Activated T-cell treated with anti-CD3 and anti-CD28 coated beads, Interleukin-2, amount 50 U/mL, for 72 hours (primary cell): ENCODE measurements at places on chromosomes 6 and 20. TPM values are rescaled to one million over a fixed set of nuclear protein-coding genes. Genes with fewer than 3 reads are reported as not detected.
A peak's percentile ranks its signal among the peaks of the same experiment; 100 is the strongest.

DNA sequence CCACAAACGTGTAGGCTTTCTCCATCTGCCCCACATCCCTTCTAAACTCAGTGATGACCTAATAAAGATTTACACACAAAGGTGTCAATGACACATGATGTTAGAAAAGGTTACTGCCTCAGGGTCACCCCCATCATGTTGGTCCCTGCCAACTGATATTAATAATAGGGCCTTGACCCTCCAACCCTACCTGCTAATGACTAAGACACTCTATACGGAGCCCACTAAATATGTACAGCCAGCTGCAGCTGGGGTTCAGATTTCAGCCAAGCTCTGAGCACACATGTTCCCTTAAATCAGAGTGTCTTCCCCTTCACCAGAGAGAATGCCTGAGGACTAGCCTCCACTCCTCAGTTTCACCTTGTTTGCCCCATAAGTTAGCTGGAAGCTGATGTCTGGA is 67.4 kb upstream of the SNRPB2 start:
- H3K4me1 ChIP-seq: no peaks in the 10 kb centered on the region
- H3K27ac ChIP-seq: no peak overlapping the region
- DNase-seq: no peak
- H3K4me3 ChIP-seq: no peak overlapping the region
- H3K27me3 ChIP-seq: peaks cover 25% of the 10 kb centered on the region
- no peaks in the 10 kb centered on the region for H3K36me3 ChIP-seq

DNA sequence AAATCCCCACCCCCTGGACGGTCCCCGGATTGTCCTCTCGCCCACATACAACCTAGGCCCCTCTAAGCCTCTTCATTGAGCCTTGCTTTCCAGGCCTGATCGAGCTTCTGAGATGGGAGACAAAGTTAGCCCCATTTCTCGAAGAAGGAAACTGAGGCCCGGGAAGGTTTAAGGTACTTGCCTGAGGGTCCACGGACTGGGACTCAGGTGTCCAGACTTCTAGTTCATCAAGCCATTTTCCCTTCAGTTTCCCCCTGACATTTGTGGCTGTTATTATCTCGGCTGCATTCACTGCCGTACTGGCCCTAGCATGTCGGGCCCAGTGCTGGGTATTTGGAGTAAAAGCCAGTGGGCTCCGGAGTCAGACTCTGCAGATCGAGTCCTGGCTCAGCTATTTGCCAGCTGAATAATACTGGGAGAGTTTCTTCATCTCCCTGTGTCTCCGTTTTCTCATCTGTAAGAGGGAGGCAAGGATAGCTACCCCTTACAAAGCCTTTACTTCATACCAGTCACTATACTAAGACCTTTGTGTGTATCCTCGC is 633 bp downstream of the RPRD1B start:
- H3K27ac ChIP-seq: peak overlapping the region; percentile 95
- H3K36me3 ChIP-seq: peaks cover 6% of the 10 kb centered on the region
- peak overlapping the region; percentile 98 for H3K4me3 ChIP-seq
- peaks cover 64% of the 10 kb centered on the region for H3K4me1 ChIP-seq
- H3K27me3 ChIP-seq: no peaks in the 10 kb centered on the region
- no peak for DNase-seq

- H3K27me3 ChIP-seq: no peaks in the 10 kb centered on the region
- H3K36me3 ChIP-seq: no peaks in the 10 kb centered on the region
- no peaks in the 10 kb centered on the region for H3K4me1 ChIP-seq
- no peak for DNase-seq
These were observed 31.3 kb upstream of the ADGRF1 start for GRCh38 chr6:47073125-47074110.

DNA sequence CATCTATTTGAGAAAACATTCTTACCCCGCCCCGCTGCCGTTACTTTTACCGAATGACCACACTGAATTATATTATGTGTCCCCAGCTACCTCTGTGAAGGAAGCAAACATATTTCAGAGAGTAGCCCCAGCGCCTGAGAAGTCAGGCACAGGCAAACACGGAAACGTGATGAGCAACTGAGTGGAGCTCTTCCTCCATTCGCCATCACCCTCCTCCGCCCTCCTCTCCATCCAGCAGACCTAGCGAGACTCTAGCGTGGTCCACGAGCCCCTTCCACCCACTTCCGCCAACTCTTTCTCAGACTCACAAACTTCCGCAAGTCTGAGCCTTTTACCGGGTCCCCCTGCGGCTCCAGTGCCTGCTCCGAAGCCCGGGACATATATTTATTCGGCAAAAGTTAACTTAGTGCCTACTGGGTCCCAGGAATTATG is 582 bp downstream of the SNRPB start:
- DNase-seq: peak; percentile 78
- peak overlapping the region; percentile 99 for H3K4me3 ChIP-seq
- peak overlapping the region; percentile 100 for H3K27ac ChIP-seq
- peaks cover 56% of the 10 kb centered on the region for H3K4me1 ChIP-seq

NFKBIE gene
- 18.1 TPM for total RNA-seq

DNA sequence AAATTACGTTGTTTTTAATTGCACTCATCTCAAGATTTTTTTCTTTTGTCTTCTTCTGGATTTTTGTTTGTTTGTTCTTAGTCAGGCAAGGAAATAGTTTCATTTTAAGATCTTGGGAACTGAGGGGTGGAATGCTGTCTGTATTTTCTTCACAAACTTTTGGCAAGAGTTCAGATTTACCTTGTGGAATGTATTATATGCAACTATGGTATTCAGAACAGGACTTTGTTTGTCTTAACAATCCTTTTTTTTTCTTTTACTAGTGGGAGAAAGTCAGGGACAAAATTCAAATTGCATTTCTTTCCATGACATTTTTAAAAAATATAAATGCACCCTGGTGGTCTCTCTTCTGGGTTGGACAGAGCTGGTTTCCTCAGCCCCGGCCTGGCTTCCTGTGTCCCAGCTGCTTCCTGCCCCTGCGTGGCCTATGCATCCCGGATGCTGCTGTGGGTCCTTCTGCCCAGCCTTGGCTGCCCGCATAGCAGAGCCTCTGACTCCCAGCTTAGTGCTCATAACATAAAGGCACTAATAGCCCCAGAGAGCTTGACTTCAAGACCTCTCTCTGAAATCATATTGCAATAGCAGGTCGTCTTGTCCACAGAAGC is 520.7 kb downstream of the QKI start:
- H3K4me3 ChIP-seq: no peak overlapping the region
- no peaks in the 10 kb centered on the region for H3K36me3 ChIP-seq
- peaks cover 14% of the 10 kb centered on the region for H3K27me3 ChIP-seq

DNA sequence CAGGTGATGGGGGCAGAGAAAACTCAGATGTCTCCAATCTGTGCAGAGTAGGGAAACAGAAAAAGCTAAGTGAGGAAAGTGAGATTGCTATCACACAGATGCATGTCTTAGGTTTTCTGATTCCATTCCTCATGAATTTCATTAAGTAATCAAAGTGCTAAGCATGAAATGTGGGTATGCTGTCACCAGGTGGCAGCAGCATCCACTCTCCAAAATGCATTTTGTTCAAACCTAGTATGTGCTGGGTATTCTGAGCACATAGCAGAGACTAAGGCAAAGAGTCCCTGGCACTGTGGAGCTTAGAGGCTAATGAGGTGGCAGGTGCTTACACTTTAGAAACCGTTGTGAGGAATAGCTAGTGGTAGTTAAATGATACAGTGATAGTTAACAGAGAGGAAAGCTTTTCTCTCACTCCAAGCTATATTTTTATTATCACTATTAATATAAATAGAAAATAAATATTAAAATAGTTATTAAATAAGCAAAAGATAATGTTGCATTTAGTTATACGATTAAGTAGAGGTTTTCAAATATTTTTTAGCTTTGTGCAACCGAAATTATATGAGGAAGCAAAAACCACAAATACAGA is 179.5 kb downstream of the CDH26 start:
- peak overlapping the region; percentile 86 for H3K4me3 ChIP-seq
- no peaks in the 10 kb centered on the region for H3K36me3 ChIP-seq
- H3K4me1 ChIP-seq: peaks cover 5% of the 10 kb centered on the region
- H3K27me3 ChIP-seq: no peaks in the 10 kb centered on the region

NKAIN2 gene
- total RNA-seq: not detected

DNA sequence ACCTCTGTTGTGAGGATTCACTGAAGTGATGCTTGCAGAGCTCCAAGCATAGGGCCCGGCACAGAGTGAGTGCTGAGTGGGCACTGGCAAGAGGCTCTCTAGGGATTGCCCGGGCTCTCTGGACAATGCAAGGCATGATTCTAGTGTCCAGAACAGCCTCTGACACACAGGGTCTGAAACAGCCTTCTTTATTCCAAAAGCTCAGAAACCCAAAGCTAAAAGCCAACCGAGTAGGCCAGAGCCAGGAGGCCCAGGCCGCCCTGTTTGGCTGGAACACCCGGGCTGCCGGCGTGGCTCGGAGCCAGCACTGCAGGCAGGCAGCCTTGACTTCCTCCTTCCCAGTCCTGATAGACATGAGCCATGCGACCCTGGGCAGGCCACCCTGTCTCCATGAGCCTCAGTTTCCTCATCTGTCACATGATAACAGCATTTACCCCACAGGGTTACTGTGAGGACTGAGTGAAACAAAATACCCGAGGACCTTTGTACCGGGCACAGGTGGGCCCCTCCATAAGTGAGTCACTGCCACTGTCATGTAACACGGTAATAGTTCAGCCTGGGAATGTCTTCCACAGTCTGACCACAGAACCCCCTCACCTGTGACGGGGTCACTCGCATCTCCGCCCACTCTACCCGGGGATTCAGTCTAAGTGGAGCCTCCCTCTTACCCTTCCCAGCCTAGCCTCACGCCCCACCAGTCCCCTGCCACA is 51.5 kb downstream of the PTPRT start:
- DNase-seq: no peak
- H3K27ac ChIP-seq: no peak overlapping the region
- H3K27me3 ChIP-seq: no peaks in the 10 kb centered on the region
- no peaks in the 10 kb centered on the region for H3K36me3 ChIP-seq
- H3K4me3 ChIP-seq: no peak overlapping the region

MTHFD1L gene
- 155 TPM for total RNA-seq

DNA sequence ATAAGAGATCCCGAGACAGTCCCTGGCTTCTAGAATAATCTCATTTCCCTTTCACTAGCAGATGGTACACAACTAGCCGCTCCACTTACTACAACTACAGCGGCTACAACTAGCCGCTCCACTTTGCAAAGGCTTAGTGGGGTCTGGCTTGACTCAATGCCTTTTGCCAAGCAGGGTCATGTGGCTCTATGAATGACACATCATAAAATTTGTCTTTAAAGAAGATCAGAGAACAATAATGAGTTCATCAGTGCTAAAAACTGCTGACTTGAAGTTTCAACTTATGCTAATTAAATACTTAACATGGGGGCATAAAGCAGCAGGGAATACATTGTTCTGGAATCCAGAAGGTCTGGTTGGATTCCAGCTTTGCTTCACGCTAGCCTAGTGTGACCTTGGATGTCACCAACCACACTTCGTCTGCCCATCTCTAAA is 2.0 kb upstream of the MICAL1 start:
- peaks cover 66% of the 10 kb centered on the region for H3K4me1 ChIP-seq
- H3K4me3 ChIP-seq: no peak overlapping the region
- H3K36me3 ChIP-seq: peaks cover 9% of the 10 kb centered on the region
- H3K27me3 ChIP-seq: no peaks in the 10 kb centered on the region

DNA sequence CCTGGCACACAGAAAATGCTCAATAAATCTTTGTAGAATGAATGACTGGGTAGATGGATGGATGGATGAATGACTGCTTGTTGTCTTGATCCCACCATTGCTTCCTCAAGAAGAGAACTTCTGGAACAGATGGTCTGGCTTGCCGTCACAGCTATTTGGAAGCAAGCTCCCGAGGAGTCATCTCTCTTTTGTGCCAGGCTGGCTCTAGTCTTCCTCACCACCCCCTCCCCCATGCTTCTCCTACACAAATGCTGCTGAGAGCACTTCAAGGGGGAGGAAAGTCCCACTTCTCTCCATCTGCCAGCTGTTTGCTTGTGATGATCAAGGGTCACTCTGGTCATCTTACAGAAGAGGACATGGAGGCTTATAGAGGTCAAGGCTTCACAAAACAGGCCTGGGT is 11.6 kb upstream of the KCNG1 start:
- DNase-seq: no peak
- H3K4me1 ChIP-seq: peaks cover 24% of the 10 kb centered on the region
- no peak overlapping the region for H3K27ac ChIP-seq
- H3K36me3 ChIP-seq: peaks cover 2% of the 10 kb centered on the region
- peak overlapping the region; percentile 15 for H3K4me3 ChIP-seq
- peaks cover 43% of the 10 kb centered on the region for H3K27me3 ChIP-seq

DNA sequence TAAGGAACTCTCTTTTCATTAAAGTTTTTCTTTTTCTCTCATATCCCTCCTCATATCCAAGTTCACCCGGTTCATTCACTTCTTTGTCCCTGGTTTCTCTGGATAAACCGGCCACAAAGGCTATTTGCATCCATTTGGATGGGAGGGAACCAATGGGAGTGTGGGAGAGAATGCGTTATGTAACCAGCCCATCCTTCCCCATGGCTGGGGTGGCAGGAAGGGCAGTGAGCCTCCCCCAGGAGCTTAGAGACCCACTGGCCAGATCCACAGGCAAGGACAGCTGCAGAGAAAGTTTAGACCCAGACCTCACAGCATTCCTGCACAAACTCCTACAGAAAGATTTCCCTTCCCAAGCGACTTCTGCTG is 10.7 kb downstream of the CASS4 start:
- no peaks in the 10 kb centered on the region for H3K27me3 ChIP-seq
- H3K36me3 ChIP-seq: peaks cover 2% of the 10 kb centered on the region
- H3K27ac ChIP-seq: peak overlapping the region; percentile 76
- H3K4me3 ChIP-seq: peak overlapping the region; percentile 3
- H3K4me1 ChIP-seq: peaks cover 60% of the 10 kb centered on the region

GRCh38 chr6:70045413-70045812 is 179.1 kb downstream of the COL19A1 start:
- H3K4me1 ChIP-seq: no peaks in the 10 kb centered on the region
- no peak for DNase-seq
- no peak overlapping the region for H3K4me3 ChIP-seq
- H3K36me3 ChIP-seq: no peaks in the 10 kb centered on the region
- H3K27ac ChIP-seq: no peak overlapping the region

PPP1R14C gene
- 1.8 TPM for total RNA-seq

- DNase-seq: no peak
- H3K4me3 ChIP-seq: no peak overlapping the region
- peaks cover 2% of the 10 kb centered on the region for H3K36me3 ChIP-seq
- H3K4me1 ChIP-seq: peaks cover 50% of the 10 kb centered on the region
- no peak overlapping the region for H3K27ac ChIP-seq
- H3K27me3 ChIP-seq: no peaks in the 10 kb centered on the region
These were observed 18.8 kb downstream of the KCNK5 start for GRCh38 chr6:39210450-39210849.

- peaks cover 2% of the 10 kb centered on the region for H3K36me3 ChIP-seq
- H3K4me1 ChIP-seq: peaks cover 55% of the 10 kb centered on the region
- H3K27me3 ChIP-seq: no peaks in the 10 kb centered on the region
These were observed 101.4 kb downstream of the TNFAIP3 start for GRCh38 chr6:137968455-137968804.

GRCh38 chr6:144036064-144036834 is 28.2 kb upstream of the PLAGL1 start:
- H3K4me3 ChIP-seq: peak overlapping the region; percentile 58
- peak overlapping the region; percentile 2 for H3K27ac ChIP-seq
- no peak for DNase-seq
- no peaks in the 10 kb centered on the region for H3K36me3 ChIP-seq
- peaks cover 14% of the 10 kb centered on the region for H3K4me1 ChIP-seq

GRCh38 chr6:5175635-5176034 is 85.1 kb downstream of the LYRM4 start:
- H3K4me1 ChIP-seq: peaks cover 63% of the 10 kb centered on the region
- H3K4me3 ChIP-seq: peak overlapping the region; percentile 83
- no peaks in the 10 kb centered on the region for H3K36me3 ChIP-seq
- H3K27me3 ChIP-seq: no peaks in the 10 kb centered on the region
- peak; percentile 24 for DNase-seq
